NCI-H1417 treated with DMSO at 0.1 percent for 48 hours (cell line): ENCODE measurements at places on chromosomes 4 and X.

- DNase-seq = no peak
These were observed 631.0 kb upstream of the SPANXN1 start for GRCh38 chrX:144616317-144616716.

GRCh38 chr4:1216869-1217294, 32.0 kb downstream of the CTBP1 start:
- no peak for DNase-seq

GRCh38 chrX:11426712-11427452, 133.7 kb downstream of the AMELX start:
- no peak for DNase-seq

DNA sequence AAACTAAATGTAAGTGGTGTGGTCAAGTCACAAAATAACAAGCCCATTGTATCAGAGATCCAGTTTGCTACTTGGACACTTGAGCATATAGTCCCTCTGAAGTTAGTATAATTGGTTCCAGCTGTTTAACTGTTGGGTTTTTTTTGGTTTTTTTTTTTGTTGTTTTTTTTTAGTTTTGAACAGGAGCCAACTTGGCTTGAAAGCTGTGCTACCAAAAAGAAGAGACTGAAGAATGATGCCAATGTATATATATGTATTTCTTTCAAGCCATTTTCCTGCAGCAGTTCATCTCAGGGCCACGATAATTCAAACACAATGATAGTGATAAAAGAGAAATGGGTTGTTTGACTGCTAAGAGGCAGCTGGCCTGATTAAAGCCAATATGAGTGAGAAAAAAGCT, 138.3 kb downstream of the PCDH18 start:
- no peak for DNase-seq

- DNase-seq = no peak
These were observed 292.5 kb downstream of the UNC5C start for GRCh38 chr4:95256108-95256835.

GRCh38 chr4:22299678-22300077, 216.2 kb downstream of the ADGRA3 start:
- no peak for DNase-seq

DNA sequence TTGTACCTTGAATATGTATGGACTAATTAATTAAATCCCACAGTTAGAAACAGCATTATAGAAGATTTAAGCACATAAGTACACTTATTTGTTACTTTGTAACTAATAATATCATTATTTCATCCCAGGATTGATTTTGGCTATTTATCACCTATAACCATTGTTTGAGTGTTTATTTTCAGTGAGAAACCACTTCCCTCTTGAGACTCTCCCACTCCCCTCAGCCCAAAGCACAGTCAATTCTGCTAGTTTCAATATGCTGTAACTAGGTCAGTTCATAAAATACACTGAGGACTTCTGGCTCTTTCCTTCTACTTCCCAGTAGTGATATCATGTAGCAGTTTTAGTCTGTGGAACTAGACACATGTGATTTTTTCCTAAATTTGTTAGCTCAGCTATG, 16.3 kb downstream of the OFD1 start:
- DNase-seq = no peak

DNA sequence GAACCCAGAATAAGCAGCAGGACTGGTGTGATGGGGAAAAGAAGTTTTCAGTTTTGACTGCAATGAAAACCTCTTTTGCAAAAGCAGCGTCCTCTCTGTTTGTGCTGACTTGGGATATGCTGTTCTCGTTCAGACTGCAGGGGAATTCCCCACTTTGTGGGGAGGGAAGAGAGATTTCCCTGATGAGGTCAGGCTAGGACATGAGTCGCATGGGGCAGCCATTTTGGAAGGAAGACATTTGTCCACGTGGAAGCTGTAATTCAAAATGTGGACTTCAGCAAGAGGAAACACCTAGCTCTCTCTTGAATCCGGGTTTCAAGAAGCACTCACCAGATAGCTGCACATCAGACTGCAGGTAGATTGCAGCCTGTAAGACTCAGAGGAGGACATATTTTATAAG, 39.3 kb downstream of the ING2 start:
- DNase-seq = no peak

DNA sequence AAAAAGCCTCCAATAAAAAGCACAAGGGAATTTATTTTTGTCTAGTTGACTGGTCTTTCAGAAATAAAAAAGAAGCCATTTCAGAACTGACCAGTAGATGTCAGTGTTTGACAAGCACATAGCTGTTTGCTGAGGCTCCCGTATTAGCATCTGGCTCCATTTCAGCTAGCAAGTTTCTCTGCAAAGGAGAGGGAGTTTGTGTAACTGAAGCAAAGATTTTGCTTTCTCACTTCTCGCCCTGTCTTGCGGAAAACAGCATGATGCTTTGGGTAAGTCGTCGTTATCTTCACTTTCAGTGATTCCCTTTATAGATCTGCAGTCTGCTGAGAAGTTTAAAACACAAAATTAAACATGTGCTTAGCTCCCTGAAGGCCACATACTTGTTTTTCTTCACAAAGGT, 85.5 kb downstream of the CT47B1 start:
- no peak for DNase-seq

- no peak for DNase-seq
These were observed 20.0 kb downstream of the MID2 start for GRCh38 chrX:107845625-107846024.

DNA sequence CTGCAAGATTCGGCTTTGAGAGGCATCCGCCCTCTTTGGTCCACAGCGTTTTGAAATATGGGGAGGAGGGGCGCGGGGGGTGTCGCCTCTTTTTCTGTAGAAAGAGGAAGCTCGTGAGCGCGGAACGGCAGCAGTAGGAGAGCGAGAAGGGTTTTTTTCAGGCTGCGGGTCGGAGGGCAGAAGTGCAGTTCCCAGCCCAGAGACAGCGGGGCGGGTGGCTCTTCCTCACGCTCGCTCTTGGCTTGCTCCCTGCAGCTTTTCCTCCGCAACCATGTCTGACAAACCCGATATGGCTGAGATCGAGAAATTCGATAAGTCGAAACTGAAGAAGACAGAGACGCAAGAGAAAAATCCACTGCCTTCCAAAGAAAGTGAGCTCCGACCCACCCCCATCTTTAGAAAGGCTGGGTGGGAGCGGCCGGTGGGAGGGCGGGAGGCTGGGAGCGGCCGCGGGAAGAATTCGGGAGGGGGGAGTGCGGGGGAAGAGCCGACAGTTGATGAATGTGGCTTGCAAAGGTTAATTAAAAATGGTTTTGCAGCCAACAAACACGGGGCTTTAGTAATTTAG, 1.2 kb downstream of the TMSB4X start:
- no peak for DNase-seq

- DNase-seq = no peak
These were observed 327.4 kb downstream of the PPP3CA start for GRCh38 chr4:101019941-101020401.
